SK-N-SH (cell line): ENCODE measurements at places on chromosomes 7 and 10. TPM values are rescaled to one million over a fixed set of nuclear protein-coding genes. Genes with fewer than 3 reads are reported as not detected.

DNA sequence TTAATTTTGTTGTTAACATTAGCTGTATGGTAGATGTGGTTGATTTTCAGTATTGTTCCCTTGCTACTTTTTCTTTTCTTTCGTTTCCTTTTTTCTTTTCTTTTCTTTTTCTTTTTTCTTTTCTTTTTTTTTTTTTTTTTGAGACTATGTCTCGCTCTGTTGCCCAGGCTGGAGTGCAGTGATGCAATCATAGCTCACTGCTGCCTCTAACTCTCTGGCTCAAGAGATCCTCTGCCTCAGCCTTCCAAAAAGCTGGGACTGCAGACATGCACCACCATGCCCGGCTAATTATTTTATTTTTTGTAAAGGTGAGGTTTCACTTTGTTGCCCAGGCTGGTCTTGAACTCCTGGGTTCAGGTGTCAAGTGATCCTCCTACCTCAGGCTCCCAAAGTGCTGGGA, 14.4 kb downstream of the SLC26A3 start:
- no peaks in the 10 kb centered on the region for H3K36me3 ChIP-seq
- no peak overlapping the region for H3K27ac ChIP-seq
- DNase-seq = no peak
- no peaks in the 10 kb centered on the region for H3K4me1 ChIP-seq
- H3K27me3 ChIP-seq = peaks cover 6% of the 10 kb centered on the region; the same call in 1 of the 2 replicates
- no peak overlapping the region for H3K4me3 ChIP-seq

Gene KIAA1549
- polyA plus RNA-seq = 3.0 and 3.6 TPM in 2 replicates

- no peaks in the 10 kb centered on the region for H3K36me3 ChIP-seq
- no peaks in the 10 kb centered on the region; the same call in 1 of the 2 replicates for H3K27me3 ChIP-seq
- no peak overlapping the region for H3K4me3 ChIP-seq
- H3K4me1 ChIP-seq = no peaks in the 10 kb centered on the region
- no peak overlapping the region for H3K27ac ChIP-seq
Observed at GRCh38 chr10:121576139-121576538, 22.1 kb downstream of the FGFR2 start.

Gene ADRB1
- not detected in 2 replicates for polyA plus RNA-seq

DNA sequence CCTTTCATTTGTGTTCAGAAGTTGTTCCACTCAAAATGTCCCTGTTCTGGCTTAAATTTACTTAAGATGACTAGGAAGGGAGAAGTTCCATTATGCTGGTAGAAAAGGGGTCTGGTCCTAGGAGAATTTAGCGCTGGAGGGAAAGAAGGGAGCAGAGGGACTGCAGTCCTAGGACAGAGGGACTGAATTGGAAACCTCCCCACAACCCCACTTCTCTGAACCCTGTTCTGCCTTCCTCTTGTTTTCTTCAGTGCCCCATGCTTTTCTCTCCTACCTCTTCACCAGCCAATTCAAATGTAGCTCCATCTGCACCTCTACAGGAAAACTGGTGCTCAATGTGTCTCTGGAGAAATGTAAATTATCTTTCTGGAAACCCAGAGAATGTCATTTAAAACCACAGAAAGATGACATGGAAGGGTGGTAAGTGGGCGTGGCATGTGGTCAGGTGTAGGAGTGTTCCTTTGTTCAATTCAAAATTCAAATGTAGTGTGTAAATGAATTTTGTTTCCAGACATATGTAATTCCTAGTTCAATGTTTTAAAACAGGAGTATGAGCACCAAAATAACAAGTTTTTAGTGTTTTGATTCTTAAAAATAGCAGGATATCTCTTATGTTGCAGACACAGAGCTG, 24.0 kb upstream of the RHOBTB1 start:
- H3K27me3 ChIP-seq = no peaks in the 10 kb centered on the region
- no peaks in the 10 kb centered on the region for H3K36me3 ChIP-seq
- peaks cover 3% of the 10 kb centered on the region; the same call in 1 of the 2 replicates for H3K4me1 ChIP-seq

DNA sequence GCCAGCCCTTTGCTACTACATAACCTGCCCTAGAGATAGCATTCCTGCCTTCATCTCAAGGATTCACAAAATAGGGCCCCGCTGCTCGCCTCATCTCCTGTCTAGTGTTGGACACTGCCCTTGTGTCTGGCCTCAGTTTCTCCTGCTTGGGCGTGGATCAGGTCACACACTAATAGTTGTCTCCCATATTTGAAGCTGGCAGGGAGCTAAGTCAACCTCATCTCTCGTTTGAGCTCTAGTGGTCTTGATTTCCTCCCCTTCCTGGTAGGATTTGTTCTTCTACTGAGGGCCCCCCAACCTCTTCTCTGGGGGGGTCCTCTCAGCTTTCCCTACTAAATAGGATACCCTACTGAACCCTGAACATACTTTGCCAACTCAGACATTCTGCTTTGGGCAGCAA, 42.2 kb downstream of the ADCYAP1R1 start:
- H3K27ac ChIP-seq = no peak overlapping the region
- no peaks in the 10 kb centered on the region for H3K36me3 ChIP-seq
- no peaks in the 10 kb centered on the region for H3K4me1 ChIP-seq
- H3K4me3 ChIP-seq = no peak overlapping the region
- no peak for DNase-seq

GRCh38 chr7:47492716-47493325, 89.1 kb downstream of the TNS3 start:
- DNase-seq = no peak
- H3K27ac ChIP-seq = no peak overlapping the region
- H3K4me1 ChIP-seq = peaks cover 51% of the 10 kb centered on the region
- no peaks in the 10 kb centered on the region for H3K36me3 ChIP-seq
- H3K27me3 ChIP-seq = no peaks in the 10 kb centered on the region

DNA sequence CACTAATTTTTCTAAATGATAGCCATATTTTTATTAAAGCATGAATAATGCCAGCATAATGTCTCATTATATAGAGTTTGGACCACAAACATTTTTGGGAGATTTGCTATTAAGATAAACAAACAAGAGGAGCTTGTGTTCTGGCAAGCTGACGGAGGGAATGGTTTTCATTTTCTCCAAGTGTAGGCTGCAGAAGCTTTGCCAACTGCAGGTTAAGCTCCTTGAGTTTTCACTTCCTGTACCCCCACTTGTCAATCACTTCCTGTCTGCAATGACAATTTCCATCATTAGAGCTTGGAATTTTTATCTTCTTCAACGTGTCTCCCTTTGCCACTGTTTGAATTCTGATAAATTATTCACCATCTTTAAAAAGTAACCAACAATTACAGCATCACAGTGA, 13.4 kb downstream of the EBF3 start:
- H3K27me3 ChIP-seq = no peaks in the 10 kb centered on the region
- DNase-seq = no peak
- no peak overlapping the region for H3K4me3 ChIP-seq
- no peak overlapping the region for H3K27ac ChIP-seq
- H3K36me3 ChIP-seq = no peaks in the 10 kb centered on the region

DNA sequence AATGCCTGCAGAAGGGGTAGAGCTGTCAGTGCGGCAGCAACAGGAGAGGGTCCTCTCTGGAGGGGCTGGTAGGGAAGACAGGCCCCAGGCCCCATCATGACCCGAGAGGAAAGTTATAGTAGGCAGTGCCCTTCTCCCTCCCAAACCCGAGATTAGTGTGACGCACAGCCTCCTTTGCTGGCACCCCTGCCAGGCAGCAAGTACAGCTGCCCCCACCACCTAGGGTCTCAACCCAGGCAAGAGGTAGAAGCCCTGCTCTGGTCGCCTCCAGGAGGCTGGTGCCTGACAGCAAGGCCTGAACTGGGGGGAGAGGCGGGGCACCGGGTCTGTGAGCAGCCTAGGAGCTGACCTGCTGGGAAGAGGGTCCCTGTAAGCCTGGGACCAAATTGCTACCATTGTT, 15.5 kb downstream of the LOXL4 start:
- peaks cover 18% of the 10 kb centered on the region; the same call in 1 of the 2 replicates for H3K4me1 ChIP-seq
- no peaks in the 10 kb centered on the region for H3K36me3 ChIP-seq
- no peak overlapping the region for H3K27ac ChIP-seq
- no peak overlapping the region for H3K4me3 ChIP-seq
- no peaks in the 10 kb centered on the region for H3K27me3 ChIP-seq

DNA sequence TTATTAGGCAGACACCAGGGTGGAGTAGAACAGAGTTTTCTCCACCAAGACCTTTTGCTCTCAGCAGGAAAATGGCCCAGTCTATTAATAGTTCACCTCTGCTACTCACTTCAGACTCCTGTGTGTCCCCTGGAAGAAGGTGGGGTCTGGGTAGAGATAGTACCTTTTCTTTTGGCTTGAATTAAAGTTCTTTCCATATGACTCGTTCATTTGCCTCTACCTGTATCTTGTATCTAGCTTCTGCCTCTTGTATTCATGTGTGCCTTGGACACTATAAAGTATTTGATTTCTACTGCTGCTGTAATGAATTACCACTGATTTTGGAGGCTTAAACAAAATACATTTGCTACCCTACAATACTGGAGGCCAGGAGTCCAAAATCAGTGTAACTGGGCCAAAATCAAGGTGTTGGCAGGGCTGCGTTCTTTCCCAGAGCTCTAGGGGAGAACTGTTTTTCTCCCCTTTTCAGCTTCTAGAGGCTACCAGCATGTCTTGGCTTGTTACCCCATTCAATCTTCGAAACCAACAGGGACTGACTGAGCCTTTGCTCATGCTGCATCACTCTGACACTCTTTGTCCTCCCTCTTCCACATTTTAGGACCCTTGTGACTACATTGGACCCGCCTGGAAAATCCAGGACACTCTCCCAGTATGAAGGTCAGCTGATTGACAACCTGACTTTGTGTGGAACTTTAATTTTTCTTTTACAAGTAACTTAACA, 155.6 kb upstream of the PRSS58 start:
- DNase-seq = no peak
- H3K27me3 ChIP-seq = no peaks in the 10 kb centered on the region
- no peak overlapping the region for H3K27ac ChIP-seq
- no peaks in the 10 kb centered on the region for H3K4me1 ChIP-seq

GRCh38 chr7:32093415-32094408, 23.5 kb upstream of the PDE1C start:
- no peaks in the 10 kb centered on the region for H3K27me3 ChIP-seq
- no peaks in the 10 kb centered on the region for H3K36me3 ChIP-seq
- H3K4me1 ChIP-seq = no peaks in the 10 kb centered on the region
- no peak overlapping the region for H3K4me3 ChIP-seq
- H3K27ac ChIP-seq = peak overlapping the region; percentile 68
- no peak for DNase-seq

- H3K27ac ChIP-seq = no peak overlapping the region
- no peak overlapping the region for H3K4me3 ChIP-seq
- no peak for DNase-seq
- H3K4me1 ChIP-seq = no peaks in the 10 kb centered on the region
- no peaks in the 10 kb centered on the region for H3K36me3 ChIP-seq
Observed at GRCh38 chr7:141889321-141889720, 26.9 kb upstream of the OR9A4 start.

DNA sequence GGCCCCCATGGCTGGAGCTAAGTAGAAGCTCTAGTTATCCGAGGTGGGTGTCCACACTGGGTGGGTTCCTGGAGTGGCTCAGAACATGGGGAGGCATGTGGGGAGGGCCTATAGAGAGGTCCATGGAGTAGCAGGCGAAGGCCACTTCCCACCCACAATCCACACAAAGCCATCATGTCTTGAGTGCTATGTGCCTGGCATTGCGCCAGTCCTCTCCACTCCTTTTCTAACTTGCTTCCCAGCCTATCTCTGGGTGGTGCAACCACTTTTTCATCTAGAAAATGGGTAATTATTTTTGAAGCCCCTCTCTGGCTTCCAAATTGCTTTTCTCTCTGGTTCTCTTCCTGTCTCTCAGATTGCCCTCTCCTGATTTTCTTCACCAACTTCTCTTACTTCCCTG, 263.6 kb downstream of the PHTF2 start:
- H3K27me3 ChIP-seq = no peaks in the 10 kb centered on the region
- H3K4me1 ChIP-seq = peaks cover 4% of the 10 kb centered on the region; the same call in 1 of the 2 replicates
- no peaks in the 10 kb centered on the region for H3K36me3 ChIP-seq
- H3K27ac ChIP-seq = no peak overlapping the region

Gene ELFN1
- 0.05 and 0.06 TPM in 2 replicates for polyA plus RNA-seq

DNA sequence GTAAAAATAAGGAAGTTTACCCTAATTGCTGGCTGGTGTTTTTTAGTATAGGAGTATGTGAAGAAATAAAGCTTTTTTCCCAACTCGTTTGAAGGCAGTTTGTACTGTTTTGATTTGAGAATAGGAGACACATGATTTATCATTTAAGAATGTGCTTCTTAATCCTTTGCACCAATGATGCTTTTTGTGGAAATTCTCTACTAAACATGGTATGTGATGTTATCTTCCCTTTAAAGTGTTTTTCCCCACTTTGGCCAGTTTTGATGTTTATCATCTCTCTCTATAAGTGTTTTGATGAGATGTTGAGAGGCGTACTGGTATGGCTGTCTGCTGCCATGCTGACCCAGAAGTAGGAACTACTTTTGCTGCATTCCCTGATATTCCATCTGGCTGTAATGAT, 85.1 kb downstream of the SUGCT start:
- no peaks in the 10 kb centered on the region for H3K36me3 ChIP-seq
- no peak overlapping the region for H3K4me3 ChIP-seq
- DNase-seq = no peak
- peak overlapping the region; percentile 87 for H3K27ac ChIP-seq

Gene STAG3
- polyA plus RNA-seq = 0.10 and 0.31 TPM in 2 replicates

DNA sequence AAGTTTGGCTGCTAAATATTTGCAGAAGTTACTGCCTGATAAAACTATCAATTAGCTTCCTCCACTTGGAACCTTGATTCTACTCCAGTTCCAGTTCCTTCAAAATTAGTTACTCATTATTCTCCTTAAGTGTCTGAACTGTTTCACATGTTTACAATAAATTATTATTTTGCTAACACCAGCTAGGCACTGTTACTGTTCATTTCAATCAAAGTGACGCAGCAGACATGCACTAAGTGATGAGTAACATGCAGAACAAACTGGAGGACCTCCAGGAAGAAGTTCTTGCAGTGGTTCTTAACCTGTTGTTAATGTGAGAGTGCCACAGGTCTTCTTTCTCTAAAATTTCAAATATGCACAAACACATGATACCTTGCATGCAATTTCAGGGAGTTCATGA, 491.8 kb upstream of the SEMA3A start:
- H3K4me1 ChIP-seq = peaks cover 15% of the 10 kb centered on the region; the same call in 1 of the 2 replicates
- no peaks in the 10 kb centered on the region for H3K27me3 ChIP-seq
- no peak overlapping the region for H3K27ac ChIP-seq
- H3K4me3 ChIP-seq = no peak overlapping the region

Gene PKD2L1
- not detected in 2 replicates for polyA plus RNA-seq

DNA sequence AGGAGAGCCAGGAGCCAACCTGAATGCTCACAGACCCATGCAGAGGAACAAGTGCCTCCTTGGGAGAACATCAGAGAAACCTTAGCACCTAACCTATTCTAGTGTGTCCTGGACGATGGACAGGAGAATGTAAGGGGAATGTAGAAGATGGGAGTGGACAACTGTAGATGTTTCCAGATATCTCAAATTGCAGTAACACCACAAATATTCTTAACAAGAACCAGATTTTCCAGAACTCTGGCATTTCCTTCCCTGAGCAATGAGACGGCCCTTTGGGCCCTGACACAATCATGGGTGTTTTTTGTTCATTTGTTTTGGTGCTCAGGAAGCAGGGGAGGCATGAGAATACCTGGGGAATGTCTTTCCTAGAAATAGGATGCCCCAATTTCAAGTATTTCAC, 196.1 kb upstream of the PRSS1 start:
- no peaks in the 10 kb centered on the region for H3K36me3 ChIP-seq
- H3K27me3 ChIP-seq = no peaks in the 10 kb centered on the region
- peaks cover 40% of the 10 kb centered on the region for H3K4me1 ChIP-seq
- H3K27ac ChIP-seq = no peak overlapping the region
- no peak for DNase-seq
- H3K4me3 ChIP-seq = no peak overlapping the region
